ENCODE measurements at places on chromosomes 5 and 9. TPM values are rescaled to one million over a fixed set of nuclear protein-coding genes. Genes with fewer than 3 reads are reported as not detected.
A peak's percentile ranks its signal among the peaks of the same experiment; 100 is the strongest.

DNA sequence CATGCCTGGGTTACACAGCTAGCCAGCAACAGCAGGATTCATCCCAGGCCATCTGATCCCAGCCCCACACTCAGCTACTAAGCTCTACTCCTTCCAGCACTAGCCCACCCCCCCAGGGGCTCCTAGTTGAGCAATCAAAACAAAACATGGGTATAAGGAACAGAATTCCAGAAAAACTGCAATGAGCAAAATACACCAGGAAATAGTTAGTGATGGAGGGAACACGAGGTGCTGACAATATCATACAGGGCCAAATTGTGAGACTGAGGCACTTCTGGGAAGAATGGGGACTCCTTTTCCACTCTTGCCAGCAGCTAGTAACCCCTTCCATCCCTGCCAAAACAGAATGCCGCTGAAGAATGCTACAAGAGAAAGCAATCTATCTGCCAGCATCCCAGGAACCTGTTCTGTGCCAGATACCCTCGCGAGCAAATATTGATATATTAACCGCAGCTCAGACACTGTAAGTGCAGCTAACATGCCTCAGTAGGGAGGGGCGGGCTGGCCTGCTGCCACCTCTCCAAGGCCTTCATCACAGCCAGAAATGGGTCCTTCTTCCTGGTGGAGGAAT, 161.4 kb downstream of the SLIT3 start:
- no peak for DNase-seq

DNA sequence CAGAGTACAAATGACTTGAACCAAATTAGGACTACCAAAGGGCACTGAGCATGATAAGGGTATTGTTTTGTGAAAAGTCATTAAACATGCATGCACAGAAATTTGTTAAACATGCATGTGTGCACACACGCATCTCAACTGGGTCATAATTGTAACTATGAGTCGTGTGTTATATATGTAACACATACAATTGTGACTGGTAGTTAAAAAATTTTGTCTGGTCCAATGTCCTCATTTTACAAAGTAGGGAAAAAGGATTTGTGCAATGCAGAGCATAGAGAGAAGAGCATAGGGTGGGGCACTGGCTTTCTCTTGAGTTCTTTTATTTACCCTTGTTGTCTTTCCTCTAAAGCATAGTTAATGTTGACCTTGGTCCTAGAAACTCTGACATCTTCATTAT, 19.3 kb upstream of the IGFBPL1 start:
- DNase-seq = no peak

GRCh38 chr5:154758977-154759376, 3.8 kb downstream of the LARP1 start:
- DNase-seq = no peak

- DNase-seq = no peak
Measured at GRCh38 chr5:72667708-72668107, 148.8 kb upstream of the TNPO1 start.

GRCh38 chr9:133592731-133593409, 16.3 kb downstream of the FAM163B start:
- peak; percentile 38 for DNase-seq

DNA sequence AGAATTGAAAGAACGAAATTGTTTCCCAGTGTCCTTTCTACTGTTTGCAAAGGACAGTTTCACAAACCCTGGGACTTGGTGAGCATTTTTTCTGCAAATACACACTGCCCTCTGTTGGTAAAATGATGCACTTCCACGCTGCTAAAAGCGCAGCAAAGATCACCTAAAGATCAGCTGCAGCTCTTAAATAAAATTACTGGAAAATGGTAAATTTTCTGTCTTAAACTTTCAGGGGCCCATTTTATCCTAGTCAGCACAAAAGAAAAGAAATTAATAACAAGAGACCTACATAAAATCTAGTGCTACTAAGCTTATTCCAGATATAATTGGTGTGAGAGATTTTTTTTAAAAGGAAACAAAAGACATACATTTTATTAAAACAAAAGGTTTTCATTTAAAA, 566.0 kb downstream of the CAAP1 start:
- no peak for DNase-seq

DNA sequence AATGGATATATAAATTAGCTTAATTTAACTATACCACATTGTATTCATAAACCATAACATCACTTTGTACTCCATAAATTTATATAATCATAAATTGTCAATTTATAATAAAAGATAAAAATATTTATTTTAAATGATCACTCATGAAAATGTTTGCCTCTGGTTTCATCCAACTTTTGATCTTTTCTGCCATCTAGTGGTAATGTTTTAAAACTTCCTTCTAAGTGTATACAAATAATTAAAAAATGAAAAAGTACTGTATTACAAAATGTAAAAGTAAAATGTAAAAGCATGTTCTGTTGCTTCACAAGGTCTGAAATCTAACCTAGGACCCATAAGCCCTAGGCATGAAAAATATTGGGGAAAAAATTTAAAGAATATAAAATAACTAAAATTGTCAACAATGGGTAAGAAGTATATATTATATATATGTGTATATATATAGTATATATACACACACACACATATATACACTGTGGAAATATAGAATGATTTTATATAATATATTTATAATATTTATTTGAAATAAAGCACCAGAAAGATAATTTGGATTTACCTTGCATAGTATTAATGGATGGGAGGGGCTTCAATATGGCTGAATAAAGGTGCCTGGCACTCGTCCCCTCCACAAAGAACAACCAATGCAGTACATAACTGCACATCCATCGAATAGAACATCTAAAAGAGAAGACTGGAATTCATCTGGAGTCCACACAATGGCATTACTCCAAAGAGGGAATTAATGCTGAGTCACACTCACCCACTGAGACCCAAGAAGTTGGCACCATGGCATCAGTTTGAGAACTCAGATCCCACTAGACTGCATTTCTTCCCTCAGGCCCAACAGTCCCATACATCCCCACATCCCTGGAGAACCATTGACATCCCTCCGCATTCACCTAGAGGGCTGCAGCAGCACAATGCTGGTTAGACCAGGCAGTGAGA, 32.5 kb downstream of the ANXA1 start:
- DNase-seq = no peak

DNA sequence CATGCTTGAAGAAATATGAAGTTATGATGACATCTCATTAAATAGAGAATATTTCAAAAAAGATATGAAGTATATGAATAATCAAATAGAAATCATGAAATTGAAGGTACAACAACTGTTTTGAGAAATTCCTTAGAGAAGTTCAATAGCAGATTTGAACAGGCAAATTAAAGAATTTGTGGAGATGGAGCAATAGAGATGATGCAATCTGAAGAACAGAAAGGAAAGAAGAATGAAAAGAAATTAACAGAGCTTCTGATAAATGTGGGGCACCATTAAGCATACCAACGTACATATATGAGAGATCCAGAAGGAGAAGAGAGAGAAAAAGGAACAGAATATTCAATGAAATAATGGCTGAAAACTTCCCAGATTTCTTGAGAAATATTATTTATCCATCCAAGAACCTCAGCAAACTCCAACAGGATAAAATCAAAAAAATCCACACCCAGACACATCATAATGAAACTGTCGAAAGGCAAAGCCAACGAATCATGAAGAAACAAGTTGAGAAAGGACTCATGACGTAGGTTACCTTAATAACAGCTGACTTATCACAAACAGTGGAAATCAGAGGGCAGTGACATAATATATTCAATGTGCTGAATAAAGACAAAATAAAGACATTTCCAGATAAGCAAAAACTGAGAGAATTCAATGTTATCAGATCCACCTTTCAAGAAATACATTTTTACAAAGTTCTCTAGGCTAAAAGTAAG, 297.2 kb upstream of the TARS1 start:
- DNase-seq = no peak

DNA sequence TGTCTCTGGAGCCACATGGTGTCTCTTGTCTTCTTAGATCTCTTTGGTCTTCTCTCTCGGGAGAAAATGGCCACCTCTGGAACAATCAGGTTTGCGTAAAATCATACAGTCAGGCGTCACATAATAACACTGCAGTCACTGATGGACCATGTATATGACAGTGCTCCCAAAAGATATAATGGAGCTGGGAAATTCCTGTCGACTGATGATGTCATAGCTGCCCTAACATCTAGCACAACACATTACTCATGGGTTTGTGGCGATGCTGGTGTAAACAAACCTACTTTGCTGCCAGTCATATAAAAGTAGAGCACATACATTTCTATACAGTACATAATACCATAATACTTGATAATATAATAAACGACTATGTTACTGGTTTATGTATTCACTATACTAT, 30.1 kb upstream of the RAI14 start:
- DNase-seq = no peak

DNA sequence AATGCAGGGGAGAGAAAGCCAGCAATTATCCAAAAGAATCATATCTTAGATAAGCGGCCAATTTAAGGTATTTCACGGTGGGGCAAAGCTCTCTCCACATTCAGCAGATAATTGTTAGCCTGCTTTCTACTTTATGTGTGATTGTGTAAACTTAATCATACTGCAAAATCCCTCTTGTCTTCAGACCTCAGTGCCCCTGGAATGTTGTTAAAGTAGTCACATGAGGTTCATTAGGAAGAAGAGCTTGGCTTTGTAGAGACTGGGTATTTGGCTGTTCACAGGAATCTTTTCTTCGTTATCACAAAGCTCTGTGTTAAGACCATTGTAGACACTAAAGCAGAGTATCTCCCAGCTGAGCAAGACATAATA, 127.0 kb downstream of the RFK start:
- DNase-seq = no peak

DNA sequence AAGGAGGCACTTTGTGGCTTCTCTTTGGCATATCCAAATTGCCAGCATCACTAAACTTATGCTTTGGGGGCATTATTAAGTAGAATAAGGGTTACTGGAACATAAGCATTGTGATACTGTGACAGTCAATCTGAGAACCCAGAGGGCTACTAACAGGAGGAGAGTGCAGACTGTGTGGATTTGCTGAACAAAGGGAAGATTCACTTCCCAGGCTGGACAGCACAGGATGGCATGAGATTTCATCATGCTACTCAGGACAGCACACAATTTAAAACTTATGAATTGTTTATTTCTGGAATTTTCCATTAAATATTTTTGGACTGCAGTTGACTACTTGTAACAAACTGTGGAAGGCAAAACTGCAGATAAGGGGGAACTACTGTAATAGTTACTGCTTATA, 212.5 kb downstream of the TMC1 start:
- DNase-seq = no peak

DNA sequence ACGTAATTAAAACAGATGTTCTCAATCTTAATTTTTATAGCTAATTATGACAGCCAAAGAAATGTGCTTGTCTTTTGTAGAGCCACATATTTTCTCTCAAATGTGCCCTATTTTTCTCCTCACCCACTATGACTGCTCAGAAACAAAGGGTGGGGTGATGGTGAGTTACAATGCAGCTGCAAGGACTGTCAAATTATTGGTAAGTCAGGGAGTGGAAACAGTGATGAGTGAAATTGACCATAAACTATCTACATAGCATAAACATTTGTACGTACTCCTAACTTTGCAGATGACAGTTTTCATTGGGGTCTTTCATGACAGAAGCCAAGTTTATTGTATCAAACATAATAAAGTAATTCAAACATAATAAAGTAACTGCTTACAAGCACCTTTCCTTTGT, 215.9 kb downstream of the MCTP1 start:
- DNase-seq = no peak

NRG2 gene
- not detected for total RNA-seq

SLC23A1 gene
- 1.2 TPM for total RNA-seq

EQTN gene
- total RNA-seq = not detected

SOHLH1 gene
- total RNA-seq = not detected
